Anterior cingulate cortex (tissue), 58 donors: ENCODE measurements at places on chromosomes 16 and 17.

GRCh38 chr16:52578007-52578828, 31.3 kb upstream of the TOX3 start:
- DNase-seq = no peak

- DNase-seq = no peak
These were observed 873 bp upstream of the KSR1 start for GRCh38 chr17:27455236-27455913.

GRCh38 chr17:79026376-79027273, 2.7 kb downstream of the C1QTNF1 start:
- no peak for DNase-seq

DNA sequence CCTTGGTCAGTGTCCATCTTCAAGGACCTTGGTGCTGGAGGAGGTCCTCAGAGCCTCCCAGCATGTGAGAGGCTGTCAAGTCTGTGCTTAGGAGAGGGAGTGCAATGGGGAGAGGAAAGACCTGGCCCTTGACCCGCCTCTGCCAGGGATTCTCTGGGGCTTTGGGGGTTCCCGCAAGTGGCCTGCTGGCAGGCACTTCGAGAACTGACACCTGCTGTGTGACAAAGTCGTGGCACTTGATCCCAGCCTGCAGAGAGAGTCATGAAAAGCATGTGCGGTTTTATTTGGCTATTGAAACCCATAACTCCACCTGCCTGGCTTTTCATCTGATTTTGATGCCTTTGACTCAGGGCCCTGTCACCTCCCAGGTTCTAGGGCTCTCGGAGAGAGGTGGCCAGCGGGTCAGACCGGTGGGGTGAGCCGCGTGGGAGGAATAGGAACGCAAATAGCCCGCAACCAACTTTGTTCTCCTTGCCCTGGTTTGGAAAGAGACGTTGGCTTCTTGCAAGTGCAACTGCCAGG, 42.8 kb upstream of the GSE1 start:
- no peak for DNase-seq

DNA sequence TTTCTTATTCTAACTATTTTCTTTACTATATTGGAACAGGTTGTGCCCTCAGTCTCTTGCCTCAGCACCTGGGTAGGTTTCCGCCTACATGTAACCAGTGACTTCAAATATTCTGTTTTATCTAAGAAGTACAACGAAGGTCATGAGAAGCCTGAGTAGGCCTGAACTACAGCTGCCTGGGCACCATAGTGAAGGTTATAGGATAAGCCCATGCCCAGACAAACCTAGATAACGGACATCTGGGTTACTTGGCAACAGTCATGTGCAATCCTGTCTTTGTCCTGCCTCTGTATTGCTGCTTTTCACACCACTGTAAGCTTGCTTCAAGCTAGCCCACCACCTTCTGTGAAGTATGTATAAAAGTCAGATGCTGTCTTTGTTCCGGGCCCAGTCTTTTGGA, 25.4 kb upstream of the ARL4D start:
- no peak for DNase-seq

- DNase-seq = no peak
These were observed 74.2 kb upstream of the CCL1 start for GRCh38 chr17:34437188-34437587.

- no peak for DNase-seq
These were observed 487 bp downstream of the TSR1 start for GRCh38 chr17:2335726-2336214.

GRCh38 chr16:86519649-86520316, 9.5 kb downstream of the FOXF1 start:
- DNase-seq = no peak

DNA sequence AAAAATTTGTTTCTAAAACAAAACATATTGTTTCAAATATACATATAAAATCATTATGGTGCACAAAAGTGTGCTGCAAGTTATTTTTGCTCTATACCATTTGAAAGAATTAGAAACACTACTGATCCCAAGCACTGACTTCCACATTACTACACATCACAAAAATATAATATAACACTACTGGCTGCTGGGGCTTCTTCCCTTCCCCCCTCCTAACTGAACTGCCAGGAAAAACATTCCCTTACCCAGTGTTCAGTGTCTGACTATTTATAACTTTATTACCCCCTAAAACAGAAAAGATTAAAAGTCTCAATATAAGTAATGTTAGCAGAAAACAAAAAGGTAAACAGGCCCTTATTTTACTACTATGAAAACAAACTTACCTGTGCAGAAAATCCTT, 36.9 kb downstream of the GPATCH8 start:
- no peak for DNase-seq

DNA sequence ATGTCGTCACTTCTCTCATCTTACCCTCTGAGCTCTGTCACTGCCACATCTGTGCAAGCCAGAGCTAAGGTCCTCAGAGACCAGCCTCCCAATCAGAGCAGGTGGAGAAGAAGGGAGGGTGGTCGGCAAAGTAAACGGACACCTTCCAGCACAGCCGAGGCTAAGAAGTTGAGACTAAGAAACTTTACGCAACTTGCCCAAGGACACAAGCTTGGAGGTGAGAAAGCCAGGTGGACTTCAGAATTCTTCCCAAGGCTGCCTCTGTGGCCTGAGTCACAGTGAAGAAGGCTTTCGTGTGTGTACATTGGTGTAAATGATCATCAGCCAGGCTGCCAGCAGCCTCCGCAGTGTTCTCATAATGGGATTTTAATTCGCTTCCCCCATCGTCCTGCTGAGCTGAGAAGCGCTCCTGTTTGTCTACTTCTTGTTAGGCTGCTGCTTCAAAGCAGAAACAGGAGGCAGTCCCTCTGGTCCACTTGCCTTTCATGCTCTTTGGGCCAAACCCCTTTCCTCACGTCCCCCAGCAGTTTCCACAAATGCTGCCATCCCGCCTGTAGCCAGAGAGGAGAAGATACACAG, 125.0 kb upstream of the RPL38 start:
- DNase-seq = no peak

DNA sequence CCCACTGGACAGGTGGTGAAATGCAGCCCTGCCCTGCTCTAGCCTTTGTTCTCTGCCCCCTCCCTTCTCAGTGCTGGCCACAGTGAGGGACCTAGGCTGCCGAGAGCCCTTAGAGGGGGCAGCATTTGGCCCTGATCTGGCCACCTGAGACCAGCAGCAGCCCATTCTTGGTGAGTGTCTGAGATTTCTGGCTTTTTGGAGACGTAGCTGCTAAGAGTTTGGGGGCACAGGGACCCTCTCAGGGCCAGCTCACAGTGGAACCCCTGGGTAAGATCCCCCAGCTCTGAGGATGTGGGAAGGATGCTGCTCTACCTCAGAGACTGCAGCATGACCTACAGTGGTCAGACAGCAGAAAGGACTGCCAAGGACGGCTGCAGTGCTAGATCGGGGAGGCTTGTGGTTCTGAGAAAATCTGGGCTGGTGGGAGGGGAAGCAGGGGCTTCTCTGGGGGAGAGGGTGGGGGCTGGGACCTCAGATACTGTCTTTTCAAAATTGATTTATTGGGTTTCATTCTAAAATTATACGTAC, 13.3 kb downstream of the GRB7 start:
- no peak for DNase-seq

- DNase-seq = peak; percentile 59
These were observed 53.5 kb downstream of the SREBF1 start for GRCh38 chr17:17783116-17783824.

GRCh38 chr16:83473926-83474650, 333.7 kb upstream of the HSBP1 start:
- DNase-seq = no peak

GRCh38 chr16:54142787-54143186, 143.8 kb downstream of the IRX3 start:
- DNase-seq = no peak

GRCh38 chr17:16419929-16420271, 4.5 kb downstream of the TRPV2 start:
- DNase-seq = no peak

- DNase-seq = no peak
These were observed 1.5 kb downstream of the FGF11 start for GRCh38 chr17:7440834-7441195.

- DNase-seq = no peak
These were observed 6.0 kb downstream of the BPTF start for GRCh38 chr17:67831268-67831667.

- DNase-seq = no peak
These were observed 41.3 kb downstream of the VAC14 start for GRCh38 chr16:70759666-70760065.

- DNase-seq = no peak
These were observed 16.4 kb downstream of the GRIN2C start for GRCh38 chr17:74843352-74843627.

DNA sequence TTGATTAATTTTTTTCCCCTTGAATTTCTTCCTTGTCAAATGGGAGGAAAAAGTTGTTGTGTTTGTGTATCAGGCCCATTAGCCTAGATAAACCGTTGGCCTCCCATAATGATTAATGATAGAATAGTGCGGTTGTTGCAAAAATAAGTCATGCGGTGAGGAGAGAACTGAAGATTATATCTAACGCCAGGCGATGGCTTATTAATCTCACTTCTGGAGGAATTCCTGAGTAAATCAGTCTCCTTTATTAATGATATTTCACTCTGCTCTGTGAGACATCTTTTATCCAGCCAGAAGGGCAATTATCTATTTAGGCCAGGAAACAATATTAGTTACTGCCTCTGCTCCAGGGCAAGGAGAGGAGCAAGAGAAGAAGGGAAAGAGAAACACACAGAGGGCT, 107.3 kb downstream of the IRX5 start:
- no peak for DNase-seq

GRCh38 chr17:42895185-42895555, 5.4 kb upstream of the G6PC1 start:
- no peak for DNase-seq

DNA sequence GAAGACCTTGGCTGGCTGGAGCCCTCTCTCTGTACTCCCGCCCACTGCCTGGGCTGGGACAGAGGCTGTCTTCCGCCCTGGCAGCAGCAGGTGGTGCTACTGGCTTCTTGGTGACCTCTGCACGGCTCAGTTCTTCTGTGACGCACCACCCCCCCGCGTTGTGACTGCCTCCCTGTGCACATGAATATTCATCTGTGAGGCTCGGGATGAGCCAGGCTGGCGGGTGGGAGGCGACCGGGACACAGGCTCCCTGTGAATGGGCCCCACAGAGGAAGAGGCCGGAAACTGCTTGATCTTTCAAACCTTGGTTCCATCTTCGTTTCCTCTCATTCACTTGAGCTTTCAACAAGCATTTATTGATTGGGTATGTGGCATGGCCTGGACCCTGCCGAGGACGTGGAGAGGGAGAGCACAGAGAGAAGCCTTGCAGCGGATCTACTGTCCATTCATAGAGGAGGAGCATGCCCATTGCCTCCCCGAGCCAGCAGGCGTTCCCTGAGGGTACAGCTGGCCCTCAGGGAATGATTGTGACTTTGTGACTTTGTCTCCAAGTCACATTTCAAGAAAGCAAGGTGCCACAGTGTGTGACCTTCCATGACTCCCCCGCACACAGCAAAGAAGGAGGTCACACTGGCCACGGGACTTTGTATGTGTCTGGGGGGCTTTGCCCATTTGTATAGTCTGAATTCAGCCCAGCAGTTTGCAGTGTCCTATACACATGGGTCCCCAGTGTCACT, 45.0 kb downstream of the B9D1 start:
- peak; percentile 86 for DNase-seq

DNA sequence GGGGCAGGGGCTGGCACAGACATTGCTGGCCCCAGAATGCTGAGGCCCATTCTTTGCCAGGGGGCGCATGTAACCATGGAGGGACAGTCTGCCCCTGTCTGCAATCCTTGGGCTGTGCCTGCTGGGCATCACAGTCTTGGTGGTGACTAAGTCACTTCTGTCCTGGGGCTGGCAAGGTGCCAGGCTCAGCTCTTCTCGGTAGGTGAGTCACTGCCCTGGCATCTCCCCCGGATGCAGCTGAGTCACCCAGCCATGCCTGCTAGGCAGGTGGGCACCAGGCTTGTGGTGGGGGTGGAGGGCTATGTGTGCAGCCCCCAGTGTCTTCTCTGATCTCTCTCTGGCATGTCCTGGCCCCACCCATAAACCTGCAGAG, 5.6 kb downstream of the RARA start:
- DNase-seq = no peak

GRCh38 chr16:4767872-4768548, 1.0 kb upstream of the ZNF500 start:
- no peak for DNase-seq

DNA sequence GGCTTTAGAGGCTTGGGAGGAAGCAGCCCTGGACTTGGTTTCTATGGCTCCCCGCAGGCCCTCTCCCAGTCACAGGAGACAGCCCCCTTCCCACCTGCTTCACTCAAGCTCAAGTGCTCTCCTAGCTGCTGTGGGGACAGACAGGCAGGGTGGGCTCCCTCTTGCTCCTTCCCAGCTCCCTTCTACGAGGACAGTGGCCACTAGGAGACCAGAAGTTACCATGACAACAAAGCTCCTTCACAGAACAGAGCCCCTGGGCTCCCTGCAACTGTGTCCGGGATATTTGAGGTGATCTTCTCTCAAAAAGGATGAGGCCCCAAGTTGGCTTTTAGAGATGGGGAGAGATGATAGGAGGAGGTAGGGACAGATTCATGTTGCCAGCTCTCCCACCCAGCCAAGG, 116.3 kb downstream of the AMFR start:
- DNase-seq = no peak

DNA sequence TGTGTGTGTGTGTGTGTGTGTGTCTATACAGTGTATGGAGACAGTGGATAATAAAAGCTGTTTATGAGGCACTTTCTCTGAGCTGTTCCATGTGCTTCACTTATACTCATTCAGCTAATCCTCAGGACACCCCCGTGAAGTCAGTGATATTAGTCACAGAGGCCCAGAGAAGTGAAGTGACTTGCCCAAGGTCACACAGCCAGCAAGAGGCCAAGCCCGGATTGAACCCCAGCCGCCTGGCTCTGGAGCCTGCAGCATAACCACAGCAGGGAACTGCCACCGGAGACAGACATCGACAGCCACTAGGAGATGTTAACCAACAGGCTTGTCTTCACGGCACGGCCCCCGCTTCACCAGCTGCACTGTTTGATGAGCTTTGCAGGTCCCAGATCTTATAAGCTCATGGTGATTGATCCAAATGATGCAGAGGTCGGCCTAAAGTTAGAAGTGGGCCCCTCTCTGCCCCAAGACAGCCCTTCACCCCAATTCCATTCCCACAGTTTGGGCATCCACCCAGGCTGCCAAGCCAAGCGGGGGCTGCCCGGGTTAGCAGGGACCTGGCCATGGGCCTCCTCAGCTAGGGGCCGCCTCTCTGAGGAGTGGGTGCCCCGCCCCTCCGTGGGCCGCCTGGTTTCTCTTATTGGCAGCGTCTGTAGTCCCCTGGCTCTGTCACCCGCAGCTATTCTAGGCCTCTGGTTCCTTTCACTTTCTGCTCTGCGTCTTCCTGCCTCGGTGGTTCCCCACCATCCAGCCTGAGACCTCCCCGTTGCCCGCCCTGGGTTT, 30.9 kb downstream of the SOCS1 start:
- no peak for DNase-seq

GRCh38 chr17:47834756-47835155, 3.3 kb downstream of the LRRC46 start:
- no peak for DNase-seq

GRCh38 chr17:50519141-50519834, 11.0 kb downstream of the MYCBPAP start:
- DNase-seq = no peak

- DNase-seq = no peak
These were observed 49.4 kb downstream of the KANSL1 start for GRCh38 chr17:46143827-46144236.
